ENCODE measurements at places on chromosomes 2 and 18. TPM values are rescaled to one million over a fixed set of nuclear protein-coding genes. Genes with fewer than 3 reads are reported as not detected.

PARD6G gene
- total RNA-seq: under 0.01 TPM

RIF1 gene
- total RNA-seq: 25.9 TPM

- no peak for DNase-seq
These were observed 2.1 kb downstream of the TMEM247 start for GRCh38 chr2:46481198-46482193.

DNA sequence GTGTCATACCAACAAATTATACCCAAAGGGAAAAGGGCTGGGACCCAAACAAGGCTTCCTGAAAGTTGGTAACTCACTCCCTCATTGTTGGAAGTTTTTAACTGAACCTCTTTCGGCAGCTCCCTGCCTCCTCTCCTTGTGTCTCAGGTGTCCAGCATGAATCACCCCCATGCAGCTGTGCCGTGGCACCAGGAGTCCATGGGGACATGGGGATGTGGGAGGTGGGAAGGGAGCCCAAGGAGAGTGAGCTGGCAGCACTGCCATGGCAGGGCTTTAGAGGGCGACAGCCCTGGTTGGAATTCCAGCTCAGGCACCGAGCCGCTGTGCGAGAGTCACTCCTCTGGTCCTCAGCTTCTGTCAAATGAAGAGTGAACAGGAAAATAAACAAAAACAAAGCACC, 12.5 kb upstream of the GYPC start:
- no peak for DNase-seq

All from hematopoietic multipotent progenitor cell (in vitro differentiated cells).